ENCODE measurements at places on chromosomes 4 and X. TPM values are rescaled to one million over a fixed set of nuclear protein-coding genes. Genes with fewer than 3 reads are reported as not detected.

- H3K36me3 ChIP-seq: no peaks in the 10 kb centered on the region
- H3K27ac ChIP-seq: no peak overlapping the region
Measured at GRCh38 chr4:46900082-46900481, 9.0 kb downstream of the COX7B2 start.

DNA sequence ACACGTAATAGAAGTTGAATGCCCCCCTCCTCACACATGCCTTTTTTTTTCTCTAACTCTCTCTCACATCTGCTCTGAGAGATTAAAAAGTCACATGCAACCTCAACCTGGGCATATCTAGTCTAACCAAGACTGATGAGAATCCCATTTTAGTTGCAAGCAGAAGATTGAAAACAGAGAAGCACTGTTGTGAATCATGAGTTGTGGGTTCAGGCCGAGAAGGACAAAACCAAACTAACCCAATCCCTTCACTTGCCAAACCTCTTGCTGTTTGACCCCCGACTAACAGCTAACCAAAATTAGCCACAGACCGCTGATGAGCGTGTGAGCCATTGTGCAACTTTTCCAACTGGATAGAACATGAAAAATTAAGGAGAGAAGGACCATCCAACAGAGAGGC lies 31.8 kb downstream of the CXCL1 start:
- H3K36me3 ChIP-seq: no peaks in the 10 kb centered on the region
- no peak overlapping the region for H3K27ac ChIP-seq
- no peaks in the 10 kb centered on the region for H3K27me3 ChIP-seq
- H3K4me1 ChIP-seq: no peaks in the 10 kb centered on the region

DNA sequence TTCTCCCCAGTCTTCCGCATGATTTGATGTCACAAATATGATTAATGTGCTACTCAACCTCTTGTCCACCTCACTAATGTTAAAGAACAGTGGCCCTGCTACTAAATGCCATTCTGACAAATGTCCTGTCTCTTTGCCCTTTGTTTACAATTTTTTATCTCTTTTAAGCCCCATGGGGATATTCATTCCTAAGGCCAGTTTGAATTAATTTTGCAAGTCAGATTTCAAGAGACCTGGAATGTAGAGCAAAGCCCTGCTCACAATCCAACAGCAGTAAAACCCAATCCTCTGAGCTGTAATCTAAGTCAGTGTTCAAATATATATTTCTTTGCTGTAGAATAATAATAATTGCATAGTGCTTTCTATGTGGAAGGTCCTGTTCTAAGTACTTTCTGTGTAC lies 81.2 kb downstream of the LDB2 start:
- no peaks in the 10 kb centered on the region for H3K27me3 ChIP-seq
- H3K27ac ChIP-seq: no peak overlapping the region
- H3K36me3 ChIP-seq: no peaks in the 10 kb centered on the region
- no peaks in the 10 kb centered on the region for H3K4me1 ChIP-seq
- no peak overlapping the region for H3K4me3 ChIP-seq

DNA sequence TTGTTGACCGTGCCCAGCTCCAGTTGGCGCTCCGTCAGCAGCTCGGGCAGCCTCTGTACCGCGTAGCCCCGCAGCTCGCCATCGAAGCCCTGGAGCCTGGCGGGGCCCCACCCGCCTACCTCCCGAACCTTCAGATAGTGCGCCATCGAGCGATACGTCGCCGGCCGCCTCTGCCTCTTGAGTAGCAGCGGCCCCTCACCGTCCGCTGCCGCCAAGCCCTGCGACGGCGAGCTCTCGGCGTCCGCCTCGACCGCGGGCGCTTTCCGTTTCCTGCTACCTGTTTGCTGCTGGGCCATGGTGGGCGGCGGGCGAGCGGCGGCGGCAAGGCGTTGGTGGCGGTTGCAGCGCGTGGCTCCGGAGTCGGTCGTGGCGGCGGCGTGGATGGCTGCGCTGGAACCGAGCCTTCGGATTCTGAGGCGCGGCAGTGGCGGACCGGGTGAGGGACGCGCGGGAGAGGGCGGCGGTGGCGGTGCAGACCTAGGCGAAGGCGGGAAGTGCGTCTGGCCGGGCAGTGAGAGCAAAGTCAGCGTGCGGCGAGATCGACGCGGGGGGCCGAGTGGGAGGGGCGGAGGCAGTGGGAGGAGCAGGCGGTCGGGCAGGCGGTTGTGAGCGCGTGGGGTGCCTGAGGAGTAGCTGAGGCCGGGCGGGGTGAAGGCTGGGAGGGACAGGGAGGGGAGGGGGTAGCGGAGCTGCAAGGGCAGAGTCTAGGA lies at the start of gene DCAF12L1:
DCAF12L1 (minus strand) TSS at position 502 of the 710 bp plus-strand sequence; CDS start at position 296, 206 bp downstream.
- H3K4me1 ChIP-seq: no peaks in the 10 kb centered on the region
- no peaks in the 10 kb centered on the region for H3K36me3 ChIP-seq
- peak; percentile 35 for DNase-seq
- no peak within 1 kb of the TSS for H3K27ac ChIP-seq

GRCh38 chrX:20452487-20452886 lies 185.8 kb upstream of the RPS6KA3 start:
- H3K4me3 ChIP-seq: no peak overlapping the region
- no peak overlapping the region for H3K27ac ChIP-seq
- no peak for DNase-seq
- no peaks in the 10 kb centered on the region for H3K36me3 ChIP-seq
- H3K27me3 ChIP-seq: peaks cover 30% of the 10 kb centered on the region

DNA sequence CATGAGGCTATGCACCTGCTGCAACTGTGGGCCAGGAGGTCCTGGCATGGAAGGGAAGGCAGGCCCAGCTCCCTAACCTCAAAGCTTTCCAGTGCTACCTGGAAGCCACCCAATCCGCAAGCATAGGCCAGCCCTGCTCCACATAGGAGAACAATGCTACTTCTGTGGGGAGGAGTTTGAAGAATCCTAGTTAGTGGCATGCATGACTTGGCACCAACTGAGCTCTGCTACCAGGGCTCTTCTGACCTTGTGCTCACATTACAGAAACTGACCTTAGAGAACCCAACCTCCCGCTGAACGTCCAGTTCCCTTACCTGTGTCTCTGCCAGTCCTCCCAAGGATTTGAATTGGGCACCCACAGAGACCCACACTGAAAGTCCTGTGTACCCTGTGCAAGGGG lies 58.8 kb downstream of the USP46 start:
- no peaks in the 10 kb centered on the region for H3K27me3 ChIP-seq
- peaks cover 9% of the 10 kb centered on the region for H3K36me3 ChIP-seq
- no peak overlapping the region for H3K4me3 ChIP-seq
- DNase-seq: no peak
- peak overlapping the region; percentile 23 for H3K27ac ChIP-seq

DNA sequence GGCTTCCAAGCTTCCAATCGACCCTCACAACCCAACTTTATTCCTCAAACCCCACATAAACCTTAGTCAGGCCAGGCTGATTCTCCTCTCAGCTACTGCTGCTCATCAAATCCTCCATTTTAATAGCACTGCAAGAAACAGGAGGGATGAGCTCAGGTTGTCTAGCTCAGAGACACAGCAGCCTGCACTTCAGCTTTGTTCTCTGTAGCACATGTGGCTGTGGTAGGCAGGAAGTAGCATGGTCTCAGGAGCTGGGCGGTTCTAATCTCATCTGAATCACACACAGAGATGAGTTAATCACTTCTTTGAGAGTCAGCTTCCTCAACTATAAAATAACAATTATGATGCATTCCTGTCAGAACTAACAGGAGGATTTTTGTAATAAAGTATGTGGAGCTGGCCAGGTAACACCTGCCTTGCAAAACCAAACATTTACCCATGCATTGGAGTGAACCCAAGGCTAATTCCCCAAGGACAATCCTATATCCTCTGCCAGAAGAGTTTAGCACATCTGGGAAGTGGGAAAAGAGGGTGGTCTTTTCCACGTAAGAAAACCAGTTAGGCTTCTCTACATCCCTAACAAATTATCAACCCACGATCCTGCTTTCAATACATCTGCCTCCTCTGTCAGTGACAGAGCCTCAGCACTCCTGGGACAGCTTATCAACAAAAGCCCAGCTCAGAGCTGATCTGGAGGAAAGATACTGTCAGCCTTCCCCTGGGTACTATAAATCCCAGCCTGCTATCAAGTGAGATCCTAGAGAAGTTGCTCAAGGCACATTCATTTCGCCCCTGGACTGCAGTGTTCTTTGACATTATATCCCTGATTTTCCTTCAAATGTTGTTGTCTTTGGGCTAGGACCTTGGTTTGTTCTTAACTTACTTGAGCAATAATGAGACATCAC lies 32.8 kb downstream of the ELOVL6 start:
- H3K4me3 ChIP-seq: no peak overlapping the region
- no peaks in the 10 kb centered on the region for H3K4me1 ChIP-seq
- no peaks in the 10 kb centered on the region for H3K36me3 ChIP-seq
- H3K27ac ChIP-seq: no peak overlapping the region
- no peak for DNase-seq

GRCh38 chrX:77820091-77820727 lies 34.2 kb upstream of the ATRX start:
- H3K27ac ChIP-seq: no peak overlapping the region
- no peaks in the 10 kb centered on the region for H3K4me1 ChIP-seq

- H3K27me3 ChIP-seq: no peaks in the 10 kb centered on the region
- no peak overlapping the region for H3K4me3 ChIP-seq
- no peak for DNase-seq
- no peaks in the 10 kb centered on the region for H3K4me1 ChIP-seq
- no peak overlapping the region for H3K27ac ChIP-seq
Measured at GRCh38 chr4:99817309-99817890, 773 bp downstream of the DAPP1 start.

GRCh38 chr4:176614793-176615192 lies 177.9 kb downstream of the VEGFC start:
- no peaks in the 10 kb centered on the region for H3K36me3 ChIP-seq
- H3K27me3 ChIP-seq: no peaks in the 10 kb centered on the region
- peak; percentile 34 for DNase-seq
- H3K27ac ChIP-seq: no peak overlapping the region
- no peak overlapping the region for H3K4me3 ChIP-seq

Gene MMRN1
- total RNA-seq: 37.4 TPM

Gene ATG4A
- total RNA-seq: 14.9 TPM

Gene CRLF2
- total RNA-seq: 1.4 TPM

Gene RPA4
- 1.5 TPM for total RNA-seq

Data from lung (tissue), 17 donors.